ENCODE measurements at places on chromosomes 3 and 15.

DNA sequence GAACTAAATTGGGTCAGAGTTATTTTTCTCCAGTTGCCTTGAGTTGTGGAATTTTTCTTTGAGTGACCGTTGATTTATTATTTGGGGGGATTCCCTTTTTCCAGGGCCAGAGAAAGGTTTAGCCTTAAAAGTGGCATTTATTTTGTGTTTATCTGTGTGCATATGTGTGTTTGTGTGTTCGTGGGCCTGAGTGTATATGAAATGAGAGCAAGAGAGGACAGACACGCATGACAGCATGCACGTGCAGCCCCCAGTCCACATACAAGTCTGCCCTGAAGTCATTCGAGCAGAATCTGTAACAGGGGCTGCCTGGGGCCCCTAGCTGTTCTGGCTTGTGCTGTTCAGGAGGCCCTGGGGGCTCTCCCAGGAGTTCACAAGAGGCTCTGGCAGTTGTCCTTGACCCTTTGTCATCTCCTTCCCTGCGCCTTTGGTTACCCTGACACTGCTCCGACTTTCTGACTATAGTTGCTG lies 18.3 kb upstream of the TRAK1 start:
- DNase-seq, result no peak

- peak; percentile 77 for DNase-seq
Measured at GRCh38 chr3:5187920-5188418, 462 bp downstream of the EDEM1 start.

GRCh38 chr3:107516475-107516874 lies 6.3 kb upstream of the BBX start:
- DNase-seq, result no peak

DNA sequence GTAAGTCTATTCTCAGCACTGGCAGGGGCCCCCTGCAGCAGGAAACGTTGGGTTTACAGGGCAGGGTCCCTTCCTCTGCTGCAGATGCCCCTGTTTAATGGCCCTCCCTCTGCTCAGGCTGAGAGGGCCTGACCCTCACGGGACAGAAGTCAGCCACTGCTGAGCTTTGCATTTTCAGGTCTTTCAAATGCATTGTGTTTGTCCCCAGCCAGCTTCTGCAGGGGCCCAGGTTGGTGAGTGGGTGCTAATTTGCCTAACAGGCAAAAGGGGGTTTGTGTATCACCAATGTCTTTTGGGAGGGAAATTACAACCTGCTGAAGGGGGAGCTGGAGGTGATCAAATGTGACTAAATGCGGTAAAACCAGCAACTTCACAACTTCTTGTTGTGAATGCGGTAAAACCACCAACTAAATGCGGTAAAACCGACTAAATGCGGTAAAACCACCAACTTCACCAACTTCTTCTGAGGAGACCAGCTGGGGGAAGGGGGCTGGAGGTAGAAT lies 44.8 kb upstream of the UBE2E1 start:
- no peak for DNase-seq

DNA sequence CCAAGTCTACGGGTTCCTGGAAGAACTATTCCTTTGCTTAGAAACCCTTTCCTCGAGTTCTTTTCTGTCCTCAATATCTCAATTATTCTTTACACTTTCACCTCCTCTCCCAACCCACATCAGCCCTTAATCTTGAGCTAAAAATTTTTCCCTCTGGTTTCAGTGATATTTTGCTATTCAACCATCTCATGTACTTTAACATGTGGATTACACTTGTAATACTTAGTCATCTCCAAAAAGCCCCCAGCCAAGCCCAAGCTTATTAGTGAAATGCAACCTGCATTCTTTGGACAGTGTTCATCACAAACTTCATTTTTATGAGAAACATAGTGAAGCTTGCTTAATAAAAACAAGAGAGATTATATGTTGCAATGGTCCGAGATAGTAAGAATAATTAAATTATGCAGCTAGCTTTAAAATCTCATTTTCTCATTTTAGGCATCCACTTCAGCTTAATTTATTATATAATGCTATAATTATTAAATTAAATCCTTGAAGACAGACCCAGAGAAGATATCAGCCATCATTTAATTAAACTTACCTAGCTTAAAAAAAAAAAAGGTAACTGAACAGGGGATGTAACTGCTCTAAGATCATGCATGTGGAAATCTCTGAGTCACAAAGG lies 534.5 kb upstream of the TBL1XR1 start:
- DNase-seq, result no peak

DNA sequence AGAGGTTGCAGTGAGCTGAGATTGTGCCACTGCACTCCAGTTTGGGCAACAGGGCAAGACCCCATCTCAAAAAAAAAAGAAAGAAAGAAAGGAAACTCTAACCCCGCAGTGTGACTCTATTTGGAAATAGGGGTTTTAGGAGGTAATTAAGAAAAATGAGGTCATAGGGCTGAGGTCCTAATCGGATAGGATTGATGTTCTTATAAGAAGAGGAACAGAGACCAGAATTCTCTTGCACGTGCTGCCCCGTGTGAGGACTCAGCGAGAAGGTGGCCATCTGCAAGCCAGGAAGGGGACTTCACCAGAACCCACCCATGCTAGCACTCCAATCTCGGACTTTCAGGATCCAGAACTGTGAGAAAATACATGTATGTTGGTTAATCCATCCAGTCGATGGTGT lies 25.8 kb downstream of the KLHL6 start:
- DNase-seq, result no peak
